ENCODE measurements at places on chromosomes 1 and 21. TPM values are rescaled to one million over a fixed set of nuclear protein-coding genes. Genes with fewer than 3 reads are reported as not detected.

GRCh38 chr1:245649666-245650065 lies 494.9 kb downstream of the KIF26B start:
- no peaks in the 10 kb centered on the region for H3K36me3 ChIP-seq
- no peaks in the 10 kb centered on the region for H3K4me1 ChIP-seq
- peaks cover 22% of the 10 kb centered on the region for H3K27me3 ChIP-seq
- no peak for DNase-seq
- no peak overlapping the region for H3K27ac ChIP-seq

GRCh38 chr1:232962761-232963745 lies 12.6 kb downstream of the NTPCR start:
- H3K36me3 ChIP-seq = peaks cover 37% of the 10 kb centered on the region
- DNase-seq = no peak
- no peak overlapping the region for H3K4me3 ChIP-seq
- H3K27ac ChIP-seq = no peak overlapping the region
- no peaks in the 10 kb centered on the region for H3K27me3 ChIP-seq
- peaks cover 6% of the 10 kb centered on the region for H3K4me1 ChIP-seq

- no peaks in the 10 kb centered on the region for H3K27me3 ChIP-seq
- H3K27ac ChIP-seq = peak overlapping the region; percentile 30
- no peak overlapping the region for H3K4me3 ChIP-seq
- H3K4me1 ChIP-seq = peaks cover 50% of the 10 kb centered on the region
Observed at GRCh38 chr1:193069748-193070385, 10.5 kb downstream of the RO60 start.

DNA sequence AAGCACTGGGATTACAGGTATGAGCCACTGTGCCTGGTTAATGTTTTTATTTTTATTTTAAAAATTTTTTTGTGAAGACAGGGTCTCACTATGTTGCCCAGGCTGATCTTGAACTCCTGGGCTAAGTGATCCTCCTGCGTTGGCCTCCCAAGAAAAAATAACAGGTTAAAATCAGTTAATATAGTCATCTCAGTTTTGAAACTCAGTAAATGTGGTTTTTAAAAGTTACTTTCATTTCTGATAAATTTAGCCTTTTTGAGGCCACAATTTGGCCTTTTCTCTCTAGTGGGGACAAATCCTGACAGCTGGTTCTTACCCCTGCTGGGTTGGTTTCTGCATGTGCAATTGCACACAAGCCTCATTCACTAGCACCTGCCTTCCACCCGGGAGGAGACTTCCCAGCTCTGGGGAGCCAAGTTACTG lies 13.3 kb downstream of the PMF1 start:
- peaks cover 54% of the 10 kb centered on the region for H3K4me1 ChIP-seq
- peaks cover 57% of the 10 kb centered on the region for H3K36me3 ChIP-seq
- H3K4me3 ChIP-seq = no peak overlapping the region
- peak; percentile 61 for DNase-seq

The MROH9 gene
- not detected for total RNA-seq
